ENCODE measurements at places on chromosomes 16 and 17.
A peak's percentile ranks its signal among the peaks of the same experiment; 100 is the strongest.

DNA sequence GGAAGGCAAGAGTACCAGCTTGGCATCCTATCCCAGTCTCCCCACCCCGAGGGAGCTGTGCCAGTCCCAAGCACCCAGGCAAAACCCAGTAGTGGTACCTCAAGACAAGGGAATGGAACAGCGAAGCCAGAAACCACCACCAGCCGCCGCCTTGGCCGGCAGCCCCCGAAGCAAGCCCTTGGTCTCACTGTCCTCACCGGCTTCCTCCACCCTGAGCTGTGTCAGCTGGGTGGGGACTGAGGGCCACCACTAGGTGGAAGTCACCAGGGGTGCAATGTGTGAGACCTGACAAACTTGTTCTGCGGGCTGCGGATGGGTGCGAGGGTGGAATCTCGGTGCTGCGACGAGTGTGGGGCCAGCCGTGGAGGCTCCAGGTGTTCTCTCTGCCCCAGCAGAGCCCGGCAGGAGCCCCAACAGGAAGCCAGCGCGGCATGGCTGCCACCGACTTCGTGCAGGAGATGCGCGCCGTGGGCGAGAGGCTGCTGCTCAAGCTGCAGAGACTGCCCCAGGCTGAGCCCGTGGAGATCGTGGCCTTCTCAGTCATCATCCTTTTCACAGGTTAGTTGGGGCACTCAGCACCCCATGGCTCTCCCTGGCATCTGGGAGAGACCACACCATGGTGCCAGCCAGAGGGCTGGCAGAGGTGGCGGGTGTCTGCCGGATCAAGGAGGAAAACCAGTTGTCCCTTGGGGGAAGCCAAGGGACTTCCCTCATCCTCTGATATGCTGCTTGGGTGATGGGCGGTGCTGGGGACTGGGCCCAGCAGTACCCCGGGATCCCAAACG is 6.7 kb downstream of the SMIM5 start:
- DNase-seq: no peak

DNA sequence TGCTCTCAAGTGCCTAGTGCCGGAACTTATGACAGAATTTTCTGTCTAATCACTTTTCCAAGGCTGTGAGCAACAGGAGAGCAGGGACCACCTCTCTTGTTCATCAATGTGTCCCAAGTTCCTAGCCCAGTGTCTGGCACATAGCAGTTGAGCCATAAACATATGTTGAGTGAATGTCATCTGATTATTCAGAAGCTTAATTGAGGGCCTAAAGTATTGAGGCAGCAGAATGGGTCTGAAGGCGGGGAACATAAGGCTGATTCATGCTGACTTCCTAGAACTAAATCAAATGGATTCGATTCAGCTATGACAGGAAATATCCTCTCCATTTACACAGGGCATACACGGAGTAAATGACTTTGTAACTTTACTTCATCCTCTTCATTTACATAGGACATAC is 438.0 kb upstream of the ZFHX3 start:
- no peak for DNase-seq

GRCh38 chr16:31242206-31242605 is 17.6 kb upstream of the ITGAM start:
- peak; percentile 41 for DNase-seq

- no peak for DNase-seq
These were observed 45.7 kb upstream of the MRPS23 start for GRCh38 chr17:57895382-57896060.

DNA sequence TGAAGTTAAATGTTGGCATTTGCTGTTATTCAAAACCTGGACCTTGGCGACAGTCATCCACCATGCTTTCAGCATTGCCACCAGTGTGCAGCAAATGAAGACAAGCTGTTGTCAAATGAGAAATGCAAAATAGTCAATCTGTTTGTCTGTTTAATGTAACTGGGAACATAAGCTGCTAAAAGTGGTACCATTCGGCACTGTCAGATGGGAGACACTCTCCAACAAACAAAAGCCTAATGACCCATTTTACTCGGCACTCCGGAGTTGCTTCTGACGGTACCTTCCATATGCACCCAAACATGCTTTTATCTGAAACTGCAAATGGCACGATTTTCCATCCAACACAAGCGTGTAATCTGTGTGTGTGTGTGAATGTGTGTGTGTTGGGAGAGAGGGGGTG is 297.8 kb downstream of the MAF start:
- DNase-seq: no peak

DNA sequence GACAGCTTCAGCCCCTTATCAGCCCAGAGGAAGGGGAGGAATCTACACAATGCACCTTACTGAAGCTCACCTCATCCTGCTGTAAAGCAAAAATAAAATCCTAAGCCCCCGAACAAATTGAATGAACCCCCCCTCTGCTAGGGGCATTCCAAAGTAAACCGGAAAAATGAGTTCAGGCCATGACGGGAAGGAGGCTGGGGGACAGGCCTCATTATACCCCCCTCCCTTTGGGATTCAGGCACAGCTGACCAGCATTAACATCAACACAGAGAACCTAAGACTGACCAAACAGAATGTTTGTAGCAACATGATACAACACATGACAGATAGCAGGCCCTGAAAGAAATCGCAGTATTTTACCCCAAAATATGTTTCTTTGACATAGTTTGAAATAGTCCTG is 64.2 kb downstream of the DNAH17 start:
- DNase-seq: no peak

- DNase-seq: no peak
These were observed 4.6 kb upstream of the NPIPB2 start for GRCh38 chr16:11946433-11946832.

- no peak for DNase-seq
These were observed 131.3 kb downstream of the AIPL1 start for GRCh38 chr17:6303664-6304063.

- DNase-seq: no peak
These were observed 55.5 kb downstream of the ZNF423 start for GRCh38 chr16:49800441-49800840.

DNA sequence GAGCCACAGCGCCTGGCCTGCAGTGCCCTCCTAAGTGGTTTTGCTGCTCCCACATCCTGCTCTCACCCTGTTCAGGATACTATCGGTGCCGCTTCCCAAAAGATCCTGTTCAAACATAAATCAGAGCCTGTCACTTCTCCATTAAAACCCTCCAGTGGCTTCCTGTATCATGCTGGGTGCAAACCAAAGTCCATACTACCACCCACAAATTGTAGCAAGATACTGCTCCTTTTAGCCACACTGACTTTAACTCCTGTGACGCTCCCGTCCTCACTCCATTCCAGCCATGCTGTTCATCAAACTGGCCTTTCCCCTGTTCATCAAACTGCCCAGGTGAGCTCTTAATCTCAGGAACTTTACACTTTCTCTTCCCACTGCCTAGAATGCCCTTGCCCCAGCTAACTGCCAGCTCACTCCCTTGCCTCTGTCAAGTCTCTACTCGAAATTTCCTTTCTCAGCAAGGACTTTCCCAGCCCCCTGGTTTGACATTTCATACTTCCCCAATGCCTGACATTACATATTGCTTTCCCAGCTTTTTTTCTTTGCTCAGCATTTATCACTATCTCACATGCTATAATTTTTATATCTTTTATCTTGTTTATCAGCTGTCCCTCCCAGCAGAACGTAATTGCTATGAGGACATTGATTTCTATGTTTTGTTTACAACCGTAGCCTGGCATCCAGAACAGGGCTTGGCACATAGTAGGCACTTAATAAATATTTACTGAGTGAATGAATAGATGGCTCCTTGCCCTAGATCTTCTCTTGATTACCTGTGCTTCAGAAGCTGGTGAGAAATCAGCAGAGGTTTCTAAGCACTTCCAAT is 44.3 kb upstream of the SMURF2 start:
- DNase-seq: peak; percentile 91

GRCh38 chr16:52755396-52755795 is 208.5 kb upstream of the TOX3 start:
- no peak for DNase-seq

DNA sequence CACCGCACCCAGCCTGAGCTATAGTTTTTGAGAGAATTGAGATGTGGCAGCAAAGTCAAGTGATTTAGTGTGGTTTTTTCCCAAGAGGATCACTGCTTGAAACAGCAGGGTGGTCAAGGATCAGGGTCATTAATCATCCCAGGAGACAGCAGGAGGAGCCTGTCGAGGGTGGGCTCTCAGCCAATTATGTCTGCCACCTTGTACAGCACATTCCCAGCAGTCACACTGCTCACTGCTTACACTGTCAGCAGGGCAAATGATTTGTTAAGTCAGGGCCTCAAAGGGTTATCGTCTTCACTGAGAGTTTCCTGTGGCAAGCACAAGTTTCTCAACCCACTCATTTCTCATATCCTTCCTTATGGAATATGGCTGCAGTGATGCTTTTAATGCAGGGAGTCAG is 13.2 kb downstream of the B3GNT9 start:
- DNase-seq: no peak

- DNase-seq: no peak
These were observed 36.8 kb downstream of the CHD9 start for GRCh38 chr16:53091466-53092211.

DNA sequence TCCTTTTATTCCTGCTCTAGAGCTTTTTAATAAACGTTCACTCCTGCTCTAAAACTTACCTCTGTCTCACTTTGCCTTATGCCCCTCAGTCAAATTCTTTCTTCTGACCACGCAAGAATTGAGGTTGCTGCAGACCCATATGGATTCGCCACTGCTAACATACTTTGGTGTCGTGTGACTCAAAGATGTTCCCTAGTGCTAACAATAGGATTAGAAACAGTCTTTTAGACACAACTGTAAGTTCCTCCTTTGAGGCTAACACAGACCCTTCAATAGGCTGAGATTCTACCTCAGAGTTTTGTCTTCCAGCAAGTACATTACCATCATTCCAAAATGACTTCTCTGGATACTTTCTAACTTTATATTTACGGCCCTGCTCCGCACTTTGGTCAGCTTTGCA is 149.5 kb upstream of the COX10 start:
- DNase-seq: no peak

DNA sequence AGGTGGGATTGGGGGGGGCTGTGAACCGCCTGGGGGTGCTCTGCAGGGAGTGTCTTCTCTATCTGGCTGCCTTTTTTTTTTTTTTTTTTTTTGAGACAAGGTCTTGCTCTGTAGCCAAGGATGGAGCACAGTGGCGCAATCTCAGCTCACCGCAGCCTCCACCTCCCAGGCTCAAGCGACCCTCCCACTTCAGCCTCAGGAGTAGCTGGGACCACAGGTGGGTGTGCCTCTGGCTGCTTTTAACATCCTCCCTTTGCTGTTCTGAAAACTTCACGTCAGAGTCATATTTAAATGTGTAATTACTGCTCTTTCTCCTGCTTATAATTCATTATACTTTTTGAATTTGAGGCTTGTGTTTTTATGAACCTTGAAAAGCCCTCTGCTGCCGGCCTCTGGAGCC is 78.4 kb downstream of the ZNF778 start:
- no peak for DNase-seq

DNA sequence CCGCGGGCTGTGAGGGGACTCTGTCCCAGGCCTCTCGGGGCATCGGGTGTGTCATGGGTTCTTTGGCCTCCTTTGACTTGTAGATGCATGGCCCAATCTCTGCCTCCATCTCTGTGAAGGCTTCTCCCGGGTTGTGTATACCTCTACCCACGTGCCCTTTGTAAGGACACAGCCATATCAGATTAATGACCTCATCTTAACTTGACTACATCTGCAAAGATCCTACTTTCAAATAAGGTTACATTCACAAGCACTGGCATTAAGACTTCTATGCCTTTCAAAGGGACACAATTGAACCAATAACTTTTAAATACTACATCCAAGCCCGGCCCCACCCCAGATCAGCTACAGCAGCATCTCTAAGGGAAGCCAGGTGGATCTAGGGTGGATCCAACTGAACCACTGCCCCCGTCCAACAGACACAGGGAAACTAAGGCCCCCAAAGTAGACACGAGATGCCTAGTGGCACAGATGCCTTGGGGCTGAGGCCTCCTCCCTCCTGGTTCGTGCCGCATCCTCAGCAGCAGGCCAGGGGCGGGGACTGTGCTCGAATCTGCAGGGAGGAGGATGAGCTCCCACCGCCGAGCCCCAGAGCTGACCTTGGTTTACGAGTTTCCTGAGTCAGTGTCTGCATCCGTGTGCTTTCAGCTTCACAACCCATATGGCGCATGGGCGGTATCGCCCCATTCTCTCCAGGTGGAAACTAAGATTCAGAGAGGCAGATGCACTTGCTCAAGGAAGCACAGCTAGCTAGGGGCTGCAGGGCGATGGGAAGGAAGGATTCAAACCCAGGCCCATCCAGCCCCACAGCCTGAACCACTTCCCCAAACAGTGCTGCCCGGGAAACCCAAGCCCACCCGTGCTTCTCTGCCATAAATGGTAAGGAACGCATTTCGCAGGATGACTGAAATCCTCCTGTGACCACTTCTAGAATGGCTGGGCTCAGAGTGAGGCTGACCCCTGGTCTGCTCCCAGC is 353.3 kb downstream of the C16orf95 start:
- DNase-seq: no peak

DNA sequence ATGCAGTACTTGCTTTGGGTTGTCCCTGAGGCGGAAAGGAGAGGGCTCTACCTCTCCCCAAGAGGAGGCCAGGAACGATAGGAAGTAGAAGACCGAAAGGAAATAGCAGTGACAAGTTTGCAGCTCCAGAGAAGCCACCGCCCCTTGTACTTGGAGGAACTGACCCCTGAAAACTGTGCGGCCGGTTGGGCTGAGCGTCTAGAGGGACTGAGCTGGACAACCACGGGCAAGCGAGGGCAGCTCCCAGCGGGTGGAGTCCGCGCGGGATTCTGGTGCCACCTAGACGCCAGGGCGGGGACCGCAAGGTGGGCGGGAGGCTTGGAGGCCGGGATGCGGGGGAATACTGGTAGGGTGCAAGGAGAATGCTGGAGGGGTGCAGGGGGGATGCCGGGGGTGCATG is 1.3 kb upstream of the SLC6A4 start:
- peak; percentile 38 for DNase-seq

GRCh38 chr16:75000481-75001081 is 1.8 kb downstream of the ZNRF1 start:
- DNase-seq: no peak

GRCh38 chr16:22973522-22973921 is 159.6 kb downstream of the HS3ST2 start:
- no peak for DNase-seq

DNA sequence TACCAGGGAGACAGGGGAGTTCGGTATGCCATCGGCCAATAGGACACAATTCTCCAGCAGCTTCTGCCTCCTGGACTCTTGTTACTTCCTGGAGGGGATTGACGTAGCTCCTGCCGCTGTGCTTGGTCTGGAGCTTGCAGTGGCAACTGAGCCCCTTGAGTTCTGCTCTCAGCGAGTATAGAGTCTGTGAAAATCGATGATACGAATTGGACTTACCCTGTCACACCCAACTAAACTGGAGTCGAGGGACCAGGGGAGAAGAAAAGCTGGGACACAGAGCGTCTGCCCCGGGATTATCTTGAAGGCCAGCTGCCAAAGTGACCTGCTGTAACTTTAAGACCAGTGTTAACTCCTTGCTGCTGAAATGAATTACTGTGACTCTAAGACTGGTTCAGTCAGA is 22.2 kb downstream of the SEC14L1 start:
- DNase-seq: no peak

GRCh38 chr17:9115214-9116191 is 94.2 kb downstream of the NTN1 start:
- DNase-seq: no peak

DNA sequence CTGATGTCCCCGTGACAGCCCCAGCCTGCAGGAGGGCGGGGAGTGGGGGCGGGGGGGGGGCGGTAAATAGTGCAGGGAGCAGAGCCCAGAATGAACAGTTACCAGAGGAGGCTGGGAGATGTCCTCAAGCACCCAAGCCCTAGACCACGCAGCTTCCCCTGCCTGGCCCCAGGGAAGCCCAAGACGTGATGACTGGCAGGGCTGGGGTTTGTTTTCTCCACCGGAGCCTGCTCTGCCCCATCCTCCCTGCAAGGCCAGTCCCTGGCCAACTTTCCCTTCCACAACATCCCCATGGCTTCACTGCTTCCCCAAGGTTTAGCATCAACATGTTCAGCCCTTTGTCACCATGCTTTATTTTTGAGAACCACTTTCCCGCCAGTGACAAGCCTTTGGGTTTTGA is 1.4 kb upstream of the BEAN1 start:
- DNase-seq: no peak

Data from foreskin keratinocyte (primary cell).